Fibroblast of skin of right biceps (primary cell): ENCODE measurements at places on chromosomes 2 and 18.

- DNase-seq = peak; percentile 41
Observed at GRCh38 chr18:28175930-28176697, 816 bp downstream of the CDH2 start.

- DNase-seq = peak; percentile 67
Observed at GRCh38 chr2:170235860-170236679, 58.1 kb downstream of the MYO3B start.

DNA sequence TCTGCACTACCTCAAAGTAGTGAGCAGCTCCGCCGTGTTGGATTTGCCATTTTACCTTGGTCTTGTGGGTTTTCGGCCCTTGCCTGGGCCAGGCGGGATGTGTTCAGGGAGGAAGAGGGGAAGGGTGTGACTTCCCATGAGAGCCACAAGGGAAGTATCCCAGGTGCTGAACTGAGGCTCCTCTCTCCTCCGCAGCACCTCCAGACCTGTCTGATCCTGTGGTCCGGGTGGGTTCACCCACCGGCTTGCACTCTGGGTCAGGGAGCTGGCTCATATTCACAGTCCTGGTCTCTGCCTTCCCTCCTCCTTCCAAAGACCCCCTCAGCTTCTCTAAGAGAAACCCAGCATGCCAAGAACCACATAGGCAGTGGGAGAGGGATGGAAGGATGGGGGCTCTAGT, 235.8 kb downstream of the SEPTIN10 start:
- no peak for DNase-seq

DNA sequence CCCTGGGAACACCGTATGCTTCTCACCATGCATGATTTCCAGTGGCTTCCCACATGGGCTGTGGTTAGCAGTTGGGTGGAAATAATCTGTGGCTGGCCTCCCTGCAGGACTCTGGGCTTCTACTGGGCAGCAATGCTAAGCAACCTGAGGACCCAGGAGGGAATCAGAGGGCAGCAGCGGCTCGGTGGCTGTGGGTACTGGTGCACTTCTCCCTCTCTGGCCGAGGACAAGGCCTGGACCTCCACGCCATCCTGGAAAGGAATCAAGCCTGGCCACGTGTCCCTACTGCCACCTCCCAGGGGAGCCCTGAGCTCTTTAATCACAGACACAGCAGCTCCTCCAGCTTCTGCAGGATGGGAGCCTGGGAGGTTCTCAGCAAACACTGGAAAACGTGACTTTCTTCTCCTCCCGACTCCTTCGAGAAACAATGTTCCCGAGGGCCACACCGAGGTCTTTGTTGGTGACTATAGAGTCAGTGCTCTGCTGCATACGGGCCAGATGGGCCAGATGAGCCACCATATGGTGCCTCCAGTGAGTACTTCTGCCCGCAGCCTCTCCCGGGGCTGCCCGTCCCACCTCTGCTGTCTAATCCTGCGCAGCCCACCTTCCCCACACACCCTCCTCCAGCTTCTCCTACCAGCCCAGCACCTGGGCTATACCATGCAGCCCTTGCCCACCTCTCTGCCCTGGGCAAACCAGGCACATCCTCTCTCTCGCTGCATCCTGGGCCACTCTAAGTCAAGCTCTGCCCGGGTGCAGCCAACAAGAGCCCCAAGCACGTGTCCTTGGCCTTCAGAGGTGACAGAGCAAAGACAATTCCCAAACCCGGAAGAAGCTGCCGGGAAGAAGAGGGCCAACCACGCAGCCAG, 42.8 kb upstream of the OTOS start:
- no peak for DNase-seq

DNA sequence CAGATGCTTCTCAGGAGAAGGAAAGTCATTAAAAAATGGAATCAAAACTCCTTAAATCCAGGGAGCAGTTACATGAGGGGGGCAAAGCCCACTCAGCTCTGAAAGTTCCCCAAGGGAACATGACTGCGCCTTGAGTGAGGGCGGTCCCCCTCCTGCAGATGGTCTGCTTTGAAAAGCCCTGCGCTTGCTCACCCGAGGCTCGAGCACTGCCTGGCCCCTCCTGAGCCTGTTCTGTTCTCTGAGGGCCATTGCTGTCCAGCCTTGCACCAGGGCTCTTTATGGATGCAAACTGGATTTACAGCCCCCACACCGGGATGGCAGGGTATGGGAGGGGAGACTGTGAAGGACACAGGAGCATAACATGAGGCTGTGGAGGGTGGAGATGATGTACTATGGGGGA, 37.8 kb upstream of the DNMT3A start:
- no peak for DNase-seq

DNA sequence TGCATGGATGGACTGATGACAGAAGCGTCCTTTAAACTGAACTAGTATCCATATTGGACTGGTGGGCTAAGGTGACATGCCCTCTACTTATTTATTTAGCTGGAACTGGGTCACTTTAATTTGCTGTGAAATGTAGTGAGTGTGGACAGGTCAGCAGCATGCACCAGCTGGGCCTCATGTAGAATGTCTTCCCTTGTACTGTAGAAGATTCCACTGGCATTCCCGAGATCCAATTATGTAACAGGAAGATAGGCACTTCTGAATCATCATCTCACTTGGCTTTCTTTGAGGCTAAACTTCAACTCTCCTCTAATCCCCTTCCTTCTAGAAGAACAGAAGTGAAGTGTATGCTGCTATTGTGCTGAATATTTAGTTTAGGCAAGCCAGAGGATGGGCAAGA, 296.2 kb downstream of the SLC8A1 start:
- peak; percentile 14 for DNase-seq
